ENCODE measurements at places on chromosomes 3 and 15. TPM values are rescaled to one million over a fixed set of nuclear protein-coding genes. Genes with fewer than 3 reads are reported as not detected.

GRCh38 chr3:40477666-40478065 lies 744 bp downstream of the ZNF619 start:
- DNase-seq: peak; percentile 19

DNA sequence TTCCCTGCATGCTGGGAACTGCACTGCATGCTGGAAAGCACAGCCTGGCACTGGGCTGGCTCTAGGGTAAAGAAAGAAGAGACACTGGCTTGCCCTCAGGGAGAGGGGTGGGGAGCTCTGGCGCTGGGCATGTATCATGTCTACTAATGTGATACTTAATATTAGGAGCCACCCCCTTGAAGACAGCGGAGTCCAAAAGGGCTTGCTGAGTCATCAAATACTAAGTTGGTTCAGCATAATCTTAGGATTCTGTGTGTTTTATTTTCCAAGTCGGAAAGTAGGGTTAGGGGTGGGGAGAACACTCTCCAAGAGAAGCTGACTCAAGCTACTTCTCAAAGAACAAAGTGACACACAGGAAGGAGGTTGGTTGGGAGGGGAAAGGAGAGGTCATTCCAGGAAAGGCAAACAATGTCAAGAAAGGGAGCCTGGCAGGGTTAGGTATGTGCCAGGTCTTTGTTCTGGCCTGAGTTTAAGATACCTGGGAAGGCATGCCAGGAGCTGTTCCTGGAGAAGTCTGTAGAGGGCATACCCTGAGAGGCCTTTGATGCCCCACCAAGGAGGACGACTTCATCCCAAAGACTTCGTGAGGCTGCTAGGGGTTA lies 237.8 kb upstream of the NR2E3 start:
- peak; percentile 93 for DNase-seq

- DNase-seq: no peak
Measured at GRCh38 chr3:126682009-126682408, 22.0 kb upstream of the CHCHD6 start.

DNA sequence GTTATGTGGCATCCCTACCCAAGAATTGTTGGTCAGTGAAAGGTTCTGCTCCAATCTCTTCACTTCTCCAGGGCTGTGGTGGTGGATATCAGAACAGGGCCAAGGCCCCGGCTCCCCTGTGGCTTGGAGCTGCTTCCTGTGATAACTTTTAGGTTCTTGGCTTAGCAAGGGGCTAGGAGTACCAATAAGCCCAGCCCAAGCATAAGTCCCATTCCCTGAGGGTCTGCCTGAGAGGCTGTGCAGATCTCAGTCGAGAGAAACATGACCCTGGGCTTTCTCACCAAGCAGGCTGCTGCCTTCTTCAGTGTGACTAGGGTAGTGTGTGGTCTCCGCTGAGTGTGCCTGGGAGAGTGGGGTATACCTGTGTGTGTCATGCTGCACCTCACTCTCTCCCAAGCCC lies 7.1 kb downstream of the CLK3 start:
- no peak for DNase-seq

Gene TRPM1
- total RNA-seq: under 0.01 TPM

Gene LDHAL6B
- not detected for total RNA-seq

Gene IL17RB
- total RNA-seq: not detected

DNA sequence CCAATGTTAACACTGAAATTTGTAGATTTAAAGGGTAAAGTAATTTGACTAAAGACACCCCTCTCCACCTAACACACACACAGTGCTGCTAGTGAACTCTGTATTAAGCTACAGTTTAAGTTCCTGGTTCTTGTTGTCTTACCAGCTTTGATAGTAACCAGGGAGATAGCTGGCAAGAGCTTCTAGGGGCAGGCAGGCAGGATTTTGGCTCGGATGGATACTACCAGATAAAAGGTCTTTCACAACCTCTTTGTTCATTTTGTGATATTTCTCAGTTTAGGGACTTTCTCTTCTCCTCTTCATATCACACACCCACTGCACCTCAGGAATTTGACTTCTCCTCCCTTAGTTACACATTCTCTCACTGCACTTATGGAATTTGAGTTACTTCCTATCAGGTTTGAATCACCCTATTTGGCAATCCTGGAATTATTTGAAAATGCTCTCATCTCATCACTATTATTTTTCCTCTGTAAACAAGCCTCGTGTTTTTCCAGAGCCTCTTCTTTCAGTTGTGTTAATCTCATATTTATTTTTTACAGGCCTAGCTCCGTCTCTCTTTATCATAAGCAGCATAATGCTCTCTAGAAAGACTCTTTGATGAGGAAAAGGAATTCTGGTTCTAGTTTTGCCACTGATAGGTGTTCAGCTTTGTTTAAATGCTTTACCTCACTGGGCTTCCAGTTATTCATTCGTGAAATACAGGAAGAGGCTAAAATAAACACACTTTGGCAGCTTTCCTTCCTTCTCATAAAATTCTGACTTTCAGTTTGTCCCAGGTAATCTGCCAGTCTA lies 23.0 kb upstream of the CLDN1 start:
- DNase-seq: peak; percentile 99
